Activated CD4-positive, CD25-positive, alpha-beta regulatory T cell (primary cell): ENCODE measurements at places on chromosomes 4 and X.

DNA sequence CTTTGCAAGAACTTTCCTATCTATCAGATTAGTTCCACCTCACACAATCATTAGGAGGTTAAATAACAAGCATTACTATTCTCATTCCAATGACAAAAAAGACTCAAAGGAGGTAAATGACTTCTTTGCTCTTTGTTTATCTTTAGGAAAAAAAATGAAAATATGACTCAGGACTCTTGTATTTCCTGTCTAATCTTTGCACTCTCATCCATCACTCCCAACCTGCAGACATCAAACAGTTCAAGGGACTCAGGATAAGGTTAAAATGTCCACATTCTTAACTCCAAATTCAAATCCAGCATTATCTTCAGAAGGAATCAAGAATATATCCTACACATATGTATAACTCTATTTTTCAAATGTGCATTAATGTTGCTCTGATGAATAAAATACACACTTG is 139.6 kb downstream of the UNC5C start:
- DNase-seq = no peak

- no peak for DNase-seq
Measured at GRCh38 chr4:152700151-152700550, 20.4 kb upstream of the TMEM154 start.

DNA sequence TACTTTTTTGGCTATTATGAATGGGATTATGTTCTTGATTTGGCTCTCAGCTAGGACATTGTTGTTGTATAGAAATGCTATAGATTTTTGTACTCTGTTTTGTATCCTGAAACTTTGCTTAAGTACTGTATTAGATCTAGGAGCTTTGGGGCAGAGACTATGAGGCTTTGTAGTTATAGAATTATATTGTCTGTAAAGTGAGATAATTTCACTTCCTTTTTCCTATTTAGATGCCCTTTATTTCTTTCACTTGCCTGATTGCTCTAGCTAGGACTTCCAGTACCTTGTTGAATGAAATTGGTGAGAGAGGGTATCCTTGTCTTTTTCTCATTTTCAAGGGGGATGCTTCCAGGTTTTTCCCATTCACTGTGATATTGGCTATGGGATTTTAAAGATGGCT is 28.1 kb downstream of the ADAM29 start:
- no peak for DNase-seq

DNA sequence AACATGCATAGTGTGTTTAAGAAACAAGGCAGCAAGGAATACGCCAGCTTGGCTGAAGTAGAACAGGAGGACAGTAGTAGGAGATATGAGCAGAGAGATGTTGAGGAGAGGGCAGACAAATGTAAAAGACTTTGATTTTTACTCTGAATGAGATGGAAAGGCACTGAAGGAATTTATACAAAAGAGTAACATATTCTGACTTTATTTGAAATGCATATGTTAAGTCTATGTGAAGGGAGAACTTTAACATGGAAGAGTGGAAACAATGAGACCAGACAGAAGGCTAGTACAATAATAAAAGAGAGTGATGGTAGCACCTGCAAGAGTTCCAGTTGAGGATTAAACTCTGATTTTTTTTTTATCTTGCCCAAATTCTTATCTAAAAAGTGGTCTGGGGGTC is 176.2 kb upstream of the CENPE start:
- DNase-seq = no peak

DNA sequence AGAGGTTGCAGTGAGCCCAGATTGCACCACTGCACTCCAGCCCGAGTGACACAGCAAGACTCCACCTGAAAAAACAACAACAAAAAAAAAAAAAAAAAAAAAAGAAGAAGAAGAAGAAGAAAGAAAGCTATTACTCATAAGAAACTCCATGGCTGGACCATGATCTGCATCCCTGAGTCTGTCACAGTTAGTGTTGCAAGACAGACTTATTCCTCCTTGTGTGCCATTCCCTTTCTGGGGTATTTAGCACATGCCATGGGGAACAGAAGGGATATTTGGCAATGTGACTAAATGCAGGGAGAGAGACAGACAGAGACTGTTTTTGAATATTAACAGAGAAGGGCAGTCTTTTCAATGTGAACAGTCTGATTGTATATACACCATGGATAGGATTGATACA is 16.7 kb upstream of the PDS5A start:
- no peak for DNase-seq

DNA sequence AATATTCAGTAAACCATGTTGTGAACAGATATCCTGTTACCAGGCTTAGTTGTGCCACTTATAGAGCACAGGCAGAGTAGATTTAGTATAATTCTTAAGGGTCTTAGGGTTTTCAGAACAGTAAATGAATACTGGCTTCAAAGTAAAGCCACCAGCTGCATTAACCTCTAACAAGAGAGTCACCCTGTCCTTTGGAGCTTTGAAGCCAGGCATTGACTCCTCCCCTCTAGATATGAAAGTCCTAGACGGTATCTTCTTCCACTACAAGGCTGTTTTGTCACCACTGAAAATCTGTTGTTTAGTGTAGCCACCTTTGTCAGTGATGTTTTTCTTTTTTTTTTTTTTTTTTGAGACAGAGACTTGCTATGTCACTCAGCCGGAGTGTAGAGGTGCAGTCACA is 77.7 kb downstream of the ALPK1 start:
- DNase-seq = no peak

DNA sequence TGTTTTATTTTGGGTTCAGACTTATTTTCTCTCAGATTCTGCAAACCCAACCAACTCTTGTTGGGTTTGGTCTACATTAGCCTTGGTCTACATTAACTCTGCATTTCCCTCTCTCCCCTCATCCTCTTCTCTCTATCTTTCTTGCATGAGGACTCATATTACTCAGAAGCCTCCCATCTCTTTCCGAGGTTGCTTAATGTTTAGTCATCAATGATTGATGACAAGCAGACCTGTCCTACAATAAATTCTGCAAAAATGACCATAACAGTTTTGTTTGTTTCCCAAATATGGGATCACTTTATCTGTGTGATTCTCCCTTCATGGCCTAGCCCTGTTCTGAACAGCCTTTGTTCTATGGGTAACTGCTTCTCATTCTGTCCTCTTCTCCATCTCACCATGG is 75.2 kb downstream of the GABRB1 start:
- DNase-seq = no peak

GRCh38 chr4:128707864-128708263 is 101.6 kb upstream of the JADE1 start:
- no peak for DNase-seq

DNA sequence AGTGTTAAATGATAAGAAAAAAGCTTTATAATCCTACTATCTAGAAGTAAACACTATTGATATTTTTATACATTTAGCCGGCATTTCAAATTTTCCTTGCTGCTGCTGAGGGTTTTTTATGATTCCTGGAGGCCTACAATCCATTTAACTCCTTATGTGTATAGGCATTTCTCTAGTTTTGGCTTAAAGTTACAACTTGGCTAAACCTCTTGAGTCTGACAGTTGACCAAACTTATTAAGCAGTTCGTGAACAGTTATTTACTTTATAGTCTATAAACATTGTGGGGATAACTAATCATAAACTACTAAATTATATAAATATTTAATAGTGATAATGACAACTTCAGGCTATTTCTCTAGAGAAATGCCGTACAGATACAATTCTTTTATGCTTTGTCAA is 141.9 kb downstream of the ADGRL3 start:
- DNase-seq = no peak

- DNase-seq = no peak
Measured at GRCh38 chr4:179095585-179096221, 1653.5 kb upstream of the AGA start.

GRCh38 chr4:112172180-112172579 is 26.9 kb downstream of the FAM241A start:
- DNase-seq = no peak

DNA sequence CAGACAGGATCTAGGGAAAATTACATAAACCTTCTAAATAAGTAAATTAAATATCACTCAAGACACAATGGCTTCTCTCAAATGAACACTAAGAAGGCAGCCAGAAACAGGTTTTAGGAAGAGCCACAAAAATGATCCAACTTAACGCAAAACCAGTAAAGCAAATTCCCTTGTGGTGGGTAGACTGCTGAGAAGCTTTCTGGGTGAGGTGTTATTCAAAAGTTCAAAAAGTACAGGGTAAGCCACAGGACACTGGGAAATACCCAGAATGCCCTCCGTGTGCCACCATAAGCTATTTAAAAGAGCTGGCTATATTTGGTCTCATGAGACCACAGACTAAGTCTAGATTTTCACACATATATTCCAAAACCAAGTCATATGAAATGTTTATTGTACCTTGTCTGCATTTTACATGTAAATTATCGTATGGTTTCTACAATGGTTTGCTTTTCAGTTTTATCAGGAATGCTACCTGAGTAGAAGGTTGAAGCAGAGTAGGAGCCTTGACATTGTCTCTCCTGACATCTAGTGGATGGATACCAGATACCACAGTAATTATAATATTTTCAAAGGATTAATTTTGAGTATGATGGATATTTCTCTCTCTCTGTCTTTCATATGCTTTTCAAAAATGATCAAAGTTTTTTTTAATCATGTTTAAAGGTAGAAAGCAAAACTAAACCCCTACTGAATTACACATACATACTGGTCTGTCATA is 109.3 kb upstream of the KLHL13 start:
- no peak for DNase-seq

DNA sequence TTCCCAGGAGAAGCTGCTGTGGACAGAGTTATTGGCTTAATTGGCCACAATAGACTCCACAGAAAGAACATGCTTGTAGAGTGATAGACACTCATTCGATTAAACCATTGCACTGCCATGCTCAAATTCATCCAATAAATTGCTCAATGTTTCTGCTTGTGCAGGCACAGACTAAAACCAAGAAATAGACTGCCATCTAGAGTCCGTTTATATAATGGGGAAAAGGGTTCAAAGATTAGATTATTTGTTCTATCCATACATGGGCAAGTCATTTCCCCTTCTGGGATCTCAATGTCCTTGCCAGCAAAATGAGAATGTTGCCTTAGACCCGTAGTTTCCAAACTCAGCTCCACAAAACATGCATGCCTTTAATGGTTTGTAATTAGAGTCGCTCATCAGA is 8.7 kb downstream of the SMIM10 start:
- DNase-seq = no peak

DNA sequence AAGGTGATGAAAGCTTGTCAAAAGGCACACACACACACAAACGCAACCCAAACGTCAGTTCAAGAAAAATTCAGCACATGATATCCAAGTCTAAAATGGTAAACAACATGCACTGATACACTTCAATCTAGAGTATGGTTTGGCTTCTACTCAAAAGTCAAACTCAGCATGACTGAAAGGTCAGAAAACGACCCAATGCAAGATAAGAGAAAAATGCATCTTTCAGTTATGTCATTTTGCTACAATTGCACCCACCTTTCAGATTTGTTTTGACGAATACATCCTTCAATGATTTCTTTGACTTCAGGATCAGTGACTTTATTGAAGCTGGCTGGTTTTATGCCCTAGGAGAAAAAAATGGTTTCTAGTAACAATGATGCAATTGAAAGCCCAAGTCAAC is 56.3 kb downstream of the WNK3 start:
- DNase-seq = no peak

- DNase-seq = no peak
Measured at GRCh38 chr4:52244848-52245247, 193.7 kb downstream of the SPATA18 start.

- no peak for DNase-seq
Measured at GRCh38 chrX:71367396-71367795, 1.2 kb downstream of the TAF1 start.

GRCh38 chrX:124238268-124238667 is 94.2 kb upstream of the TEX13D start:
- no peak for DNase-seq
